ENCODE measurements at places on chromosomes 7 and 10.

DNA sequence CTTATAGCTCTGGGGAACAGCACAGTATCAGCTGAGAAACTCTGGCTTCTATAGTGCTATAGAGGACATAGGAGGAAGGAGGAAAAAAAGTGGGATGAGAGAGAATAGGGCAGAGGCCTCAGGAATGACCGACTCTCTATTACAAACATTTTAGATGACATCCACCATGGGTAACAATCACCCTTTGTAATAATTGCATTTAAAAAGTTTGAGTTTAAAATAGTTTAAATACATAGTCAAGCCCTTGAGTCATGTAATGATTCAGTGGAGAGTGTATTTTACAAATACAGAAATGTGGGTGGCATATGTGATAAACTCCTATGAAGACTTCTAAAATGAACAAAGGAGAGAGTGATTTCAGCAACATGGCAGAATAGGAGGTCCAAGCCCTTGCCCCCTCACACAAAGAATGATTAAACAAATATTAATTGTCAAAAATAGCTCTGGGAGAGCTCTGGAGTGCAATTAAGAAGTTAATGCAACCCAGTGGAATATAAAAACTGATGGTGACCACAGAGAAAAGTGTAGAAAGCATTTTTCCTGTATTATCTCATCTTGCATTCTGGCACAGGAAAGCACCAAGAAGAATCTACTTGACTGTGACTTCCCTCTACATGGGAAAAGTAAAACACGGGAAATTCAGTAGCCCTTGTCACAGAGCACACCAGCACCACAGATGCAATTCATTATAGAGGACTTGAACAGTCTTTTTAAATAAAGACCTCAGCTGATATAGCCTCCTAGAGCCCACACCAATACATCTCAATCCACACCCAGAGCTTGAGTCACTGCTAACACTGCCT lies 569.0 kb upstream of the SORCS1 start:
- no peak for DNase-seq

DNA sequence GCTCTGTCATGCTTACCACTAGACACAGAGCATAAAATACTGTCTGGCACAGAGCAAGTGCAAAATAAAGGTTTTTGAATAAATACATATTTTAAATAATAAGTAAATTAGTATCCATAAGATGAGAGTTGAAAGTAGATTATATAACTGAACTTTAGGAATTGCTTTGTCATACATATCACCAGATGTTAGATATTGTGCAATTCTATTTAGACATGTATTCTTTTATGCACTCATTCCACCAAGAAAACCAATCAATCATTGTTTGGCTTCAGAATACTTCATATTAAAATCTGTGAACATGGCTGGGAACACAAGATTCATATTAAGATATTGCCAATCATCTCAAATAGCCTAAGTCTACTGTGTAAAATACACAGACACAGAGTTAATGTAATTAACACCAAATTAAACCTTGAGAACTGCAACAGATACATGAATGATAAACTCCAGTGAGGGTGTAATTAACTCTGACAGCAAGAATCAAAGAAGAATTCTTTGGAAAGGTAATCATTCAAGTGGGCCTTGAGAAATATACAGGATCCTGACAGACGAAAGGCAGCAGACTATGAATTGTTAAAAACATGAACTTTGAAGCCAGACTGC lies 201.0 kb upstream of the PTN start:
- no peak for DNase-seq

- DNase-seq = no peak
Measured at GRCh38 chr10:117673230-117674010, 130.9 kb downstream of the EMX2 start.

DNA sequence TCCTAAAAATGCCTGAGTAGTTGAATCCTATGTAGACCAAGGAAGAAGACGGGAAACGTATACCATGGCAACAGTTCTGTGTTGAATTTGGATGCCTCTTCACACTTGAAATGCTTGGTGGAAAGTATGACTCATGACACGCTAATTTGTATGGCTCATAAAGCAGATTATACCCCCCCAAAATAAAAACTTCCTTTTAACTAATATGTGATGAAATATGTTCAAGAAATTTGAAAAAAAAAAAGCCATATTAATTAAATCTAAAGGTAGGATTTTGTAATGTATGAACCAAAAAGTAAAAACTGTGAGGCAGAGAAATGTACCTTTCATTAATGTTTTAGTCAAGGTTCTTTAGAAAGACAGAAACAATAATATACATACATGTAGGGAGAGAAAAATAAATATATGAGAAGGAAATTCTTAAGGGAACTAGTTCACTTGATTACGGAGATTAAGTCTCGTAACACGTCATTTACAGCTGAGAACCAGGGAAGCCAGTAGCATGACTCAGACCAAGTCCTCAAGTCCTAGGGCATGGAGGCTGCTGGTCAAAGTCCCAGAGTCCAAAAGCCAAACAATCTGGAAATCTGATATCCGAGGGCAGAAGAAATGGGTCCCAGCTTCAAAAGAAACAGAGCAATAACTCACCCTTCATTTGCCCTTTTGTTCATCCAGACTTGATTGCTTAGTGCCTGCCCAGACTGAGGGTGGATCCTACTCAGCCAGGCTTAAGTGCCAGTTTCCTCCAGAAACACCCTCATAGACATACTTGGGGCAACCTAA lies 485.1 kb downstream of the SEMA3D start:
- no peak for DNase-seq

- DNase-seq = no peak
Measured at GRCh38 chr7:131627735-131628190, 71.3 kb upstream of the PODXL start.

GRCh38 chr7:37912756-37913155 lies 3.9 kb downstream of the SFRP4 start:
- DNase-seq = no peak

- DNase-seq = no peak
Measured at GRCh38 chr7:2016761-2017480, 215.8 kb downstream of the MAD1L1 start.

- DNase-seq = no peak
Measured at GRCh38 chr7:94127026-94127425, 122.9 kb upstream of the BET1 start.

- no peak for DNase-seq
Measured at GRCh38 chr10:9297580-9297979, 1243.1 kb downstream of the GATA3 start.

DNA sequence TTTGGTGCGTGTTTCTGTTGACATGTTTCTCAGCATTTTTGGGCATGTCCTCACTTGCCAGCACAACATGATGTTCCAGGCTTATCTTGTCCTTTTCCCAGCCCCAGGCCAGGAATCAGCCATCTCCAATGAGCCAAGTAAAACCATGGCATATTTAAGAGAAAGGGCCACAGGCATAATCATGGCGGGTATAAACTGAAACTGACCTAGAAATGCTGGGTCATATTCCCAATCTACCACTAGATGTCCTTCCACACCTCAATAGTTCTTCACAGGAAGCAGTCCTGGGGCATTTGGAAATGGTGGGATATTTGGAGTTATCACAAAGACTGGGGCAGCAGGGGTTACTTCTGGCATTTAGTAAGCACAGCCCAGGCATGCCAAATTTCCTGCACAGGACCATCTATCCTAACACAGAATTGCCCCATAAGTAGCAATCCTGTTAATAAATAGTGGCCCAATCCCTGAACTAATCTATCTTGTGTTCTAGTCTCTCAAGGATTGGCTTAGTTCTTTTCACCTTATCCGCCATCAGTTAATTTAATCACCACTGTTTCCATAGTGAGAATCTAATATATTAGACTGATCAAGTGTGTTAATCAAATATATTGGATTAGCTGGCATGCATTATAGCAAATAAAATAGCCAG lies 101.6 kb downstream of the NPSR1 start:
- no peak for DNase-seq

GRCh38 chr10:129911451-129912165 lies 52.5 kb downstream of the EBF3 start:
- no peak for DNase-seq

DNA sequence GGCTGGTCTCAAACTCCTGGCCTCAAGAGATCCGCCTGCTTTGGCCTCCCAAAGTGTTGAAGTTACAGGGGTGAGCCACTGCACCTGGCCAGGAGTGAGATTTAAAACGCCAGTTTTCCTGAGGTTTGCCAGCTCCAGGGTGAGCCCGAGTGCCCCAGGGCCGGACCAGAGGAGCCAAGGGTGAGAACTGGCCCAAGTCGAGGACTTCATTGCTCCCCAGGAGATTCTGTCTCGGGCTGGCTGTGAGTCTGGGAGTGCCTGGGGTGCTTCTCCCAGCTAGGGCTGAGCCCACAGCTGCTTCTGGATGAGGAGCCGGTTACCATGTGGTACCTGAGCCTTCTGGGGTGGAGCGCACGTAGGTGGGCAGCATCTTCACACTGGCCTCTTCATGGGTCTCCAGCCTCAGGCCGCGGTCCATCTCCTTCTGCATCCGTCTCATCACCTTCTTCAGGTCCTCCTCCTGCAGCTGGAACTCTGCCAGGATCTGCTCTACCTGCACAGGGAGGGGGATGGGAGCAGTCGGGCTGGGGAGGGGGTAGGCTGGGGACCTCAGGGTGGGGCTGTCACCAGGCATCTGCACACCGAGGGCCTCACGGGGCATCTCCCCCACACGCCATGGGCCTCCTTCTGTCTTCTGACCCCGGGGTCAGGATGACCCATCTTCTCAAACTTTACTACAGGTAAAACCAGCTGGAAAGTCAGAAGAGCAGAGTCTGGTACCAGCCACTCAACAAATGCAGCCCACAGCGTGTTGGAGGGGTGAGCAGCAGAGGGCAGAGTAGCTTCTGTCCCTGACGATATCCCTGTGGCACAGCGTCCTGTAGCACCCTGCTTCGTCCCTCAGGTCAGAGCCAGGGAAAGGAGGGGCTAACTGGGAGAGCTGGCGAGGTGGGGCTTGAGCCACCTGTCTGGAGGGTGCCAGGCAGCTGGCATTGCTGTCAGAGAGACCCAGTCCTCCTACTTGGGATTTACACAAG lies 12.1 kb upstream of the MYL7 start:
- no peak for DNase-seq

DNA sequence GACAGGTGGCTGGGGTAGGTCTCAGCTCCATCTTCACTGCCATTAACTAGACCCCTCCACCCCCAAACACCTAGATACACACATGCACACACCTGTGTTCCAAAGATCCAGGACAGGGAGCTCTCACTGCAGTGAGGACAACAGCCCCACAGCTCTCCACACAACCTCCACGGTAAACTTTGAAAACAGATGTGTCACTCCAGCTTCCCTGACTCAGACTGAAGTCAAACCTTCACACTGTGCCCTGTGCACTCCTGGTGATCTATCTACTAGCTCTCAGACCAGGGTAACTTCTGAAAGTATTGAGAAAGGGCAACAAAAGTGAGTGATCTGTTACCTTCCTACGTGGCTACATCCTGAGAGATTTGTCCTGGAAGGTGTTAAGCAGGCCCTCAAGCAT lies 519.8 kb downstream of the XPNPEP1 start:
- DNase-seq = no peak

DNA sequence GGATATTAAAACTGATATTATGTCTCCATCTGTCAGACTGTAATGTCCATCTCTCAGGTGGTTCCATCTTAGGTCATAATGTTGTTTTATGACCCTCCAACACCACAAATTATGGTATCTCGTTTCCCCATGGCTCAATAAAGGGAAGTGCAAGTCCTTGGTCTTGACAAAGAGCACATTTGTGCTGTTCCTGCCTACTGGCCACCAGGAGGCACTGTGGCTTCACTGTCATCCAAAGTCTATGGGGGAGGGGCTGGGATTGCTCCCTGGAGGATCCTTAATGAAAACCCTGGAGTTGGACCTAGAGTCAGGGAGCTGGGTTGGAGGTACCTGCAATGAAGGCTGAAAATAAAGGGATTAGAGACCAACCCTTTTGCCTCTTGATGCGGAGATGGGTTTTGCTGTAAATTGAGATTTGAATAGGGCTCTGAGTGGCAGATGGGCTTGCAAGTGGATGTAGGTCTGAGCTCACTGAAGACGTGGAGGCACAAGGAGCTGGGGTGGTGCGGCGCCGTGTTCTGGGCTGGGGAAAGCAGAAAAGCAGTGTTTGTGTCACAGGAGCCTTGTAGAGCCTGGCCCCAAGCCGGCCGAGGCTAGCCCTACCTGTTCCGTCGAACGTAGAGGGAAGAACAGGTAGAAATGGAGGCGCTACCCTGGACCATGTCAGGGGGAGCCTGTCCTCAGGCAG lies 180.5 kb upstream of the PRSS58 start:
- peak; percentile 25 for DNase-seq

- DNase-seq = no peak
Measured at GRCh38 chr10:122665946-122666345, 33.7 kb downstream of the C10orf120 start.

DNA sequence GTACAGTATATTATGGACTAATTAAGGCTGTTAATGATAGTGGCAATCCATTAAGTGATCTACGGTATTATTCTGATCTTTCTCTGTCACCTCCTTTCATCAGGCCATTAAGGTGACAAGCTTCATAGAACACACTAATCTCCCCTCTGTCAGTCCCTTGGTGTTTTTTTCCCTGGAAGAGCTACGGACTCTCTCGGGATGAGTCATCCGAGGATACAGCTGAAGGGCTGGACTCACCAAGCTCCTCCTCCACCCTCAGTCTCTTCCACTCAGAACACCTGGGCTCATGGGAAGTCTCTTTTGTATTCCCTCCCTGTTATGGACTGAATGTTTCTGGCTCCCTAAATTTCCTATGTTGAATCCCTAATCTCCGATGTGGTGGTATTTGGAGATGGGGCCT lies 69.8 kb upstream of the PLXNA4 start:
- no peak for DNase-seq

DNA sequence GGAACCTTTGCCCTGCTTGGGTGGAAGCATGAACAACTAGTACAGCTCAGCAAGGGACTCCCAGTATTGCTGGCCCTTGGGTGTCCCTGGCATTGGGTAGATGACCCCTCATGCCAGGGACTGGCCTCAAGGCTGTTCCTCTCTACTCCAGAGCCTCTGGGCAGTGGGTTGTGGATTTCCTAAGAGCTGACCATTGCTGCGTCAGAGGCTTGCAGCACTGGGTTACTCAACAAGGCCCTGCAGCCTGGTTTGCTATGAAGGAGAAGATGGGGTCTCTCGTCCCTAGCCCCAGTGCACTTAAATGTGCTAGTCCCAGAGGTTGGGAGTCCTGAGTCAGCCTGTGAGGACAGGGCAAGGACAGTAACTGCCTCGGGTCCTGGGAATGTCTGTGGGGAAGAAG lies 2.5 kb downstream of the VSIR start:
- no peak for DNase-seq

DNA sequence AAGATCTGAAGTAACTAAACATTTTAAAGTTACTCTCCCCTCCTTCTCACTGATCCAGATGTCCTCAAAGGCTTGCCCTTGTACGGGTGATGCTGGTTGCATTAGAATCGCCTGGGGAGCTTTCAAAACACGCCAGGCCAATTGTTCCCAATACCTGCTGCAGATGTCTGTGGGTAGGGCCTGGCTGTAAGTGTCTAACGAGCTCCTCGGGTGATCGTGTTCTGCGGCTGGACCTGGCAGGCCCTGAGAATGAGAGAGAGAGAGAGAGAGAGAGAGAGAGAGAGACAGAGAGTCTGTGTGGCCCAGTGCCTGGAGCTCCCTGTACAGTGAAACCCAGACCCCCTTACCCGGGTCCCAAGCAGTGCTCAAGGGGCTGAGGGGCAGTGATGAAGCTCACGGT lies 8.4 kb downstream of the COL13A1 start:
- no peak for DNase-seq
